Activated T-helper 1 cell treated with anti-CD3 and anti-CD28 coated beads, Interleukin-12 subunit alpha, Interleukin-12 subunit beta, Interleukin-2, Interleukin-4 antibody, amounts not matched to agents 30 ng/mL and 10 ng/mL and 1 ng/mL, durations not matched to agents 14 hours and 24 hours and 36 hours (primary cell): ENCODE measurements at places on chromosomes 6 and 20.

GRCh38 chr20:60749804-60750602, 502.1 kb upstream of the CDH4 start:
- no peak for DNase-seq

DNA sequence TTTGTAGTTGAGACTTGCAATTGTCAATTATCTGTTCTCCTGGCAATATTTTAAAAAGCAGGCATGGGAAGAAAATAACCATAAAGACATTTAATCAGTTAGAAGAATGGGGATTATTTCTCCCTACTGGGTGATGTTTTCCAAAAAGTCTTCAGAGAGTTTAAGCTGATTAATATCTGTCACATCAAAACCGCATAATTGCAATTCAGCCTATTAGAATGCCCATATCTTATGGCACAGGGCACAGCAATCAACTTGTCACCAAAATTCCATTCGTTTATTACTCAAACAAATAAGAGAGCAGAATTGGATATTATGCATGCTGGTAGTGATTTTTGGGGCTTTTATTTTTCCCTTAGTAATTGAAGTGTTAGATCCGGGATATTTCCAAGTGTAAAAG, 218.7 kb downstream of the RNF144B start:
- no peak for DNase-seq

GRCh38 chr6:33901822-33902456, 98.1 kb upstream of the MLN start:
- DNase-seq = no peak

GRCh38 chr6:123570813-123571684, 65.7 kb downstream of the TRDN start:
- DNase-seq = no peak

DNA sequence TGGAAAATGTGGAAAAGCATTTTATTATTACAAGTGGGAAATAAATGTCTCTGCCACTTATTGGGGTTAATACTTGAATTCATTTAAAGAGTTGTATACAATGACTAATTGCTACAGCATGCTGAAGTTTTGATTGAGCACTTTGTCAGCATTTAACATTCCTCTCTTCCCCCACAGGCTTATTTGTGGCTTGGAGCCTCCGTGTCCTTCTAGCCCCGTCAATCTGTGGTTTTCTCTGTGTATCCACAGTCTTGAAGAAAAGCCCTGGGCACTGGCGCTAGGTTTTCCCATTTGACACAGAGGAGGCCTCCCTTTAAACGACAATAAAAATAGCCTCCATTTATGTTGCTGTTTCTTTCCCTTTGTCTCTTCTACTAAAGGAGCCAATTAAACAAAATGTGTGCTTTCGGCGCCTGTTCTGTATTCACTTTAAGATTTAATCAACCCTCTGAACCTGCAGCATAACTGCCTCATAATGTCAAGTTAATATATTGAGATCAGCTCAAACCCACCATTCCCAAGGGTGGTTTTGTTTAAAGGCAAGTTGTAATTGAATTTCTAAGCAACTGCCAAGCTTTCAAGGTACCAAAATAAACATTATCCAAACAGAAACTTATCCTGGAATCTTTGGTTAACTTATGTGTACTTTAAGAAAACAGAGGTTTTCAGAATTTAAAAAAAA, 326.6 kb upstream of the RNF24 start:
- no peak for DNase-seq

DNA sequence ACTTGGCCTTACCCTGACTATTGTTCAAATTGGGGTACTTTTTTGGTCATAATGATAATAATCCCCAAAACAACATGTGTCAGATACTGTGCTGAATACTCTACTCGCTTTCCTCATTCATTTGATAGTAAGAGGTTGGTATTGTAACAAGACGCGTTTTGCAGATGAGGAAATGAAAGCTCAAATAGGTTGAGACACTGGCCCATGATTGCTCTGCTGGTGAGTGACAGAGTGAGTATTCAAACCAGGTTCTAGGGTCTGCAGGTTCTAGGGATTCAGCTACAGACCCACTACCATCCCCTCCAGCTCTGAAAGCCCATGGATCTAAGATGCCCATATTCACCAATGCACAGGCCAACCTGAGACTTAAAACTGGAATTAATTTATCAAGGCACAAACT, 1.3 kb upstream of the ENPP4 start:
- DNase-seq = no peak

DNA sequence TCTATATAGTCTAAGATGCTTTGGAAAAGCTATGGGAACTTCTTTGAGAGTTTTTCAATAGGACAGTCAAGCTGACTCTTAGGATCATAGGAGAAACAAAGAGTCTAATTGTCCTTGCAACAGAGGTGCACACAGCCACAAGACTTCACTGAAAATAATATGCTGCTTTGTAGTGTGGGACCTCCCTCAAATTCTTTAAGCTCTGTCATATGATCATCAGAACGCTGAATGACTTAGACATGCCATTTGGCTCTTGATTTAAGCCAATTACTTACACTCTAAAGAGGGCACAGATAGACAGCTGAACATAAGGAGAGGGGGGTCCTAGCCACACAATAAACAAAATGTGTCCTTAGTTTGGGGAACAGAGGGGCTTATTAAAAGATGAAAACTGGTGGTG, 818.7 kb upstream of the GJE1 start:
- no peak for DNase-seq

- no peak for DNase-seq
Observed at GRCh38 chr6:162899148-162899547, 171.4 kb downstream of the PACRG start.

DNA sequence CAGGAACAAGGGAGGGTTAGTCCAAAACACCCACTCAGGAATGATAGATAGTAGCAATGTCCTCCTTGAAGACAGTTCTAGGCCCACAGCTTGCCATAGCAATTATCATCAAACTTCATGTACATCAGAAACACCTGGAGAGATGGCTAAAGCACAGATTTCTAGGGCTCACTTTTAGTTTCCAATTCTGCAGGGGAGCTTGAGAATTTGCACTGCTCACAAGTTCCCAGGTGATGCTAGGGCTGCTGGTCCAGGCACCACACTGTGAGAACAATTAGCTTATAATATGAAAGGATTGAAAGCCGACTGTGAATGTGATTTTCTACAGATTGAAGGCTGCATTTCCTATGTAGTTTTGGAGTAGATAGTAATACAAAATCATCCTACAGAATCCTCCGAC, 3.5 kb downstream of the DEFB126 start:
- DNase-seq = no peak

DNA sequence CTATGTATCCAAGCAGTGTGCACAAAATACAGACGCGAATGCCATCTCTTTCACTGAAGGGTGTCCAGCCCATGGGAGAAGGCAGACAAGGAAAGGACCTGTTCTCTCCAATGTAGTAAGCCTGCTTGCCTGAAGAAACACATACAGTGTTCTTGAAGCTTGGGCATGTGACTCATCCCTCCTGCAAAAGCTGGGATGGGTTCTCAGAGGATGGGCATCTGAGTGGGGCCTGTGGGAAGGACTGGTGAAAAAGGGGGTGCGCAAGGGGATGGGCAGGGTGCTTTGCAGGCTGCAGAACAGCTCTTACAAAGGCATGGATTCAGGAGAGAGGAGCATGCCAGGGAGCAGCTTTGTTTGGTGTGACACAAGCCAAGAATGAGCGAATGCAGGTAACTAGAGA, 128.1 kb downstream of the FYN start:
- no peak for DNase-seq

- DNase-seq = no peak
Observed at GRCh38 chr6:2760882-2761842, 4.0 kb upstream of the WRNIP1 start.

GRCh38 chr6:8494730-8495129, 59.4 kb upstream of the SLC35B3 start:
- no peak for DNase-seq

DNA sequence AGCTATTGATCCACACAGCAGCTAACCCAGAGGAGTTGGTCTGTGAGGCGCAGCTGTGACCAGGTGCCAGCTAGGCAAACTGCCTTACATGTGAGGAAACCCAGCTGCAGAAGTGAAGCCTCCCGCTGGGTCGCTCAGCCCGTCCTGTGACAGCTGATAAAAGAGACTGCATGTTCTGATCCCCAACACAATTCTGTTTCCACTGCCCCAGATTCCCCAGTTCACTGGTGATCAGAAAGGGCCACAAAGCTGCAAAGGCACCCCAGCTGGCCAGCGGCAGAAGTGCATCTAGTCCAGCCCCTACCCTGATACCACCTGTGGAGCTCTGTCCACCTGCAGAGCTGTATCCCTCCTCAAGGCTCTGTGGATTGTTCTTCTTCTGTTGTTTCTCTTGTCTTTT, 64.5 kb downstream of the CTNNBL1 start:
- DNase-seq = no peak

DNA sequence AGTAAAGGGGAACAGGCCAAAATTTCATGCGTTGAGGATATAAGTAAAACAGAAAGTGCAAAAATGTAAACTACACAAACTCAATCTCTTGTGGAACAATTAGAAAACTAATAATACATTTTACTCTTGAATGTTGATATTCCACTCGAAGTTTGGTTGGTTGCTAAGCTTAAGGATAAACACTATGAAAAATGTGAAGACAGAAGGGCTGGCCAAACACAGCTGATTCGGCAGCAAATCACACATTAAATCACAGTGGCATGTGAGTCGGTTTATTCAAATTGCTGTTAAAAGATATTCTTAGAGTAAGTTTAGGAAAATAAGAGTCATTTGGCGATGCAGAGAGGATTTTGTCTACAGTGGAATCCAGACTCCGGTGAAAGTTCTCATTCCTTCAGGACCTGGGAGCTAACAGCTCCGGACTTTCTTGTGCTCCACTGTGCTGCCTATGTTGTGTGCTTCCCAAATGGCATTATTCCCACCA, 1.4 kb upstream of the EPM2A start:
- DNase-seq = no peak
